Fibroblast of skin of scalp (primary cell): ENCODE measurements at places on chromosomes 1 and 21.

GRCh38 chr1:98126740-98127139 lies 205.9 kb upstream of the DPYD start:
- DNase-seq, result no peak

DNA sequence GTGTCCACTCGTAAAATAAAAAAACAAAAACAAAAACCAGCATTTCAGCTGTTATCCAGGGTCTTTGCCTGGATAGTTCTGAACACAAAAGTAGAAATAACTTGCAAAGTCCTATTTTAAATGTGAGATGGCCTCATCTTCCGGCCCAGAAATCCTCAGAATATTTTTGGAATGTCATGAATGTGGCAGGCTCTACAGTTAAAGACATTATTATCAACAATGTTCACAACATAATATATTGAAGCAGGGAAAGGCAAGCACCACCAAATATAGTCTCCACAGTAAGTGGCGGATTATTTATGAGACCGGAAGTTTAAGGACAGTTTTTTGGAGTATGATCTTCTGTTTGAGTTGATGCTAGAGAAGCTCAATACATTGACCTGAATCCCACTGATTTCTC lies 1.2 kb upstream of the C1orf198 start:
- DNase-seq, result peak; percentile 89

GRCh38 chr21:15319727-15320126 lies 254.9 kb upstream of the NRIP1 start:
- DNase-seq, result no peak

GRCh38 chr21:36149788-36150711 lies 6.6 kb upstream of the DOP1B start:
- peak; percentile 45 for DNase-seq

DNA sequence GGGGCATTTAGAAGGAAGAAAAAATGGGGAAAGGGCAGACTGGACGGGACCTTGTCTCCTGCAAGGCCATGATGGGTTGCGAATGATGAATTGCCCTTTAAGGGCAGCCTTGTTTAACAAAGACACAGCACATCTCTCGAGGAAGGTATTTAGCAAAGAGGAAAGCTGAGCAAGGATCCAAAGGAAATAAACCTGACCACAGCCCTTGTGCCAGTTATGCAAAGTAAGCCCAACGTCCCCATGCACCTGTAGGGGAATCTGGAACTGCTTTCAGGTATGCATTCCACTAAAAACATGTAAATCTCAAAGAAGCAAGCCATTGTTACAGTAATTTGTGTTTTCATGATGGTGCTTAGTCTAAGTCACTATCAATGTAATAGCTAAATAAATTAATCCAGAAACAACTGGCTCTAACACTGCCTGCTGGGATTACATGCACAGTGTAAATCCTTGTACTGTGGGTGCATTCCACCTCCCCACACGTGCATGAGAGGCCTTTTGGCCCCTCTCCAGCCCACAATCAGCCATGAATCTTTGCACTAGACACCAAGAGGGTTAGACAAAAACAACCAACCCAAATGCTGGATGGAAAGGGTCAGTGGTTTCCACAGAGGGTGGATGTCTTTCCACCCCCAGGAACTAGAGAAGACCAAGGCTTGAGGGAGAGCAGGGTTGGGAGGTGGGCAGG lies 228.8 kb upstream of the KAZN start:
- DNase-seq, result peak; percentile 36

DNA sequence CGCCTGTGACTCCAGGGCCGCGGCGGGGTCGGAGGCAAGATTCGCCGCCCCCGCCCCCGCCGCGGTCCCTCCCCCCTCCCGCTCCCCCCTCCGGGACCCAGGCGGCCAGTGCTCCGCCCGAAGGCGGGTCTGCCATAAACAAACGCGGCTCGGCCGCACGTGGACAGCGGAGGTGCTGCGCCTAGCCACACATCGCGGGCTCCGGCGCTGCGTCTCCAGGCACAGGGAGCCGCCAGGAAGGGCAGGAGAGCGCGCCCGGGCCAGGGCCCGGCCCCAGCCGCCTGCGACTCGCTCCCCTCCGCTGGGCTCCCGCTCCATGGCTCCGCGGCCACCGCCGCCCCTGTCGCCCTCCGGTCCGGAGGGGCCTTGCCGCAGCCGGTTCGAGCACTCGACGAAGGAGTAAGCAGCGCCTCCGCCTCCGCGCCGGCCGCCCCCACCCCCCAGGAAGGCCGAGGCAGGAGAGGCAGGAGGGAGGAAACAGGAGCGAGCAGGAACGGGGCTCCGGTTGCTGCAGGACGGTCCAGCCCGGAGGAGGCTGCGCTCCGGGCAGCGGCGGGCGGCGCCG lies at the start of gene SIM2:
TSS of gene SIM2 (plus strand) at position 135 of the 565 bp plus-strand sequence. CDS start 632 bp downstream, outside the sequence.
- DNase-seq, result no peak

DNA sequence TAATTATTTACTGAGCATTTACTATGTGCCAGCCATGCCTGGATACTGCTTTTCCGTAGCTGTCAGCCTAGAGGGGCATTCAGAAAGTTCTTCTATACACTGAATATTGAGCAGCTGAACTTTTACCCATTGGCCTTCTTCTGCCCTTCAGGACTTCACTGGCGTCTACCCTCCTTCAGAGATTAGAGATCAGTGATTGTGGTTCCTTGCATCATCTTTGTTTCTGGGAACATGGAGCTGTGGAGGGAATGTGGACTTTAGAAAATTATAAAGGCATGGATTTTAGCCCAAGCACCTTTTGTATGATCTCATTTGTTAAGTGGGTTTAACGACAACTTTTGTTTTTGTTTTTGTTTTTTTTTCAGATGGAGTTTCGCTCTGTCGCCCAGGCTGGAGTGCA lies 58.7 kb upstream of the POU3F1 start:
- no peak for DNase-seq

GRCh38 chr1:86201311-86201710 lies 44.7 kb upstream of the COL24A1 start:
- DNase-seq, result peak; percentile 44
